ENCODE measurements at places on chromosomes 2 and 18.
A peak's percentile ranks its signal among the peaks of the same experiment; 100 is the strongest.

- DNase-seq = no peak
Observed at GRCh38 chr2:58063641-58064040, 17.0 kb downstream of the VRK2 start.

DNA sequence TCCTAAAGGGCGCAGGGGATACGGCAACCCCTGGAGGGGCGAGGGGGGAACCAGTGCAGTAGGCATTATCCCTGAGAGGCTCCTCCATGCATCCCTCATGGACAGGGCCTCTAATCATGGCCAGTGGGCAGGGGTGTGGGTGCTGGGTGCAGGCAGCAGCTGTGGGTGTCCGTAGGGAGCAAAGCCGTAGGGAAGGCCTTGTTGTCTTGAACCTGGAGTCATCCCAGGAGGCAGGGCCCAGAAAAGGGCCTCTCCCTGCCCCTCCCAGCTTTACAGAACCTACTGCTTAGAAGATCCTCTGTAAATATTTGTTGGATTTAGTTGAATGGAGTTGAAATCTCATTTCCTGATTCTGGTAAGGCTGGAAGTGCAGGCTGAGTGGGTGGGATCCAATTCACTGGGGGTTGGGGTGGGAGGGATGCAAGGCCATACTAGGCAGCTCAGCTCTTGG is 207.0 kb upstream of the HAAO start:
- DNase-seq = no peak

GRCh38 chr2:74566754-74567085 is 12.2 kb downstream of the DOK1 start:
- no peak for DNase-seq

- no peak for DNase-seq
Observed at GRCh38 chr2:144213797-144214196, 306.1 kb downstream of the ZEB2 start.

DNA sequence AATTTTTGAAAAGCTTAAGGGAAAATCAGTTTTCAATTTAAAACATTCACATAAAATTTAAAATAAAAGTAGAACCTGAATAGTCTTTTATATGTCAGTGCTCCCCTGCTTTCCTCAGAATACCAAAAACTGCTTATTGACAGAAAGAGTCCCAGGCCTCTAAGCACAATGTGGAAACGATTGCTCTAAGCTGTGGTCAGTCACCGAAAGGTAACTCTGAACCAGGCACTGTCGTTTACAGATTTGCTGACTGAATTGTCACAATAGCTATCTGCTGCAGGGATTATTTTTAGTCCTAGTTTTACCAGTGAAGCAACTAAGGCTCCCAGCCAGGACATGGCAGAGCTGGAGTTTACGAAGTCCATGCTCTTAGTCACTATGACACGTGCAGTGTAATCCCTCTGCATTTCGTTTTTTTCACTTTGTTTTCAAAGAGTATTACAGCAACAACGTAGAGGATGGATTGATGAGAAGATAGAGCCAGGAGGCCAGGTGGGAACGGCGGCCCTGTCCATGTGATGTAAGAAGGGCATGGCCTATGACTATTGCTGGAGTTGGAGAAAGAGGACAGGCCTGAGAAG is 28.1 kb upstream of the TMEM247 start:
- no peak for DNase-seq

DNA sequence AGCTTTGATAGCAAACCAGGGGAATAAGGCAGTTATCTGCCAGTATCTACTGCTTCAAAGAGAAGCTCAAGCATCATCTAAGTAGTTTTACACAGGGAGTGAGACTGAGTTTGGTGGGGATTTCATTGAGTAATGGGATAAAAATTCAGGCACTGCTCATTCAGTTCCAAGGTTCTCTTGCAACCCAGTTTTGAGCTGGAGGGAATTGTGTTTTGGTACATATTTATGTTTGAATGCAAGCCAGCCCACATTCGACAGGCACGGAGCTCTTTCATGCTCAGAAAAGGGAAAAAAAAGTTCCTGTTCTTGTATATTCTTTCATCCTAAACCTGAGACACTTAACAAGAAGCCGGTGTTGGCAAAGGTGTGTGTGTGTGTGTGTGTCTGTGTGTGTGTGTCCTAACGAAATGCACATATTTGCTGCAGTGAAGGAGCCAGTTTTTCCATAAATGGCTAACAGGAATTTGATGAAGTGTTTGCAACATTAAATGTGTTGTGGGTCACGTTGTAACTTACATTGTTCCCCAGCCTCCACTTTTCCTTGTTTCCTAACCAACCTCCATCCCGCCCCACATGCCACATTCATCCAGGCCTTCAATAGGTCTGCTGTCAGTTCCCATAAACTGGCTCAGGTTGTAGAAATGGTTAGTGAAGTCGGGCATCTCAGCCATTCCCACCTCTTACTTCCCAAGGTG is 311.1 kb downstream of the TXNL1 start:
- no peak for DNase-seq

DNA sequence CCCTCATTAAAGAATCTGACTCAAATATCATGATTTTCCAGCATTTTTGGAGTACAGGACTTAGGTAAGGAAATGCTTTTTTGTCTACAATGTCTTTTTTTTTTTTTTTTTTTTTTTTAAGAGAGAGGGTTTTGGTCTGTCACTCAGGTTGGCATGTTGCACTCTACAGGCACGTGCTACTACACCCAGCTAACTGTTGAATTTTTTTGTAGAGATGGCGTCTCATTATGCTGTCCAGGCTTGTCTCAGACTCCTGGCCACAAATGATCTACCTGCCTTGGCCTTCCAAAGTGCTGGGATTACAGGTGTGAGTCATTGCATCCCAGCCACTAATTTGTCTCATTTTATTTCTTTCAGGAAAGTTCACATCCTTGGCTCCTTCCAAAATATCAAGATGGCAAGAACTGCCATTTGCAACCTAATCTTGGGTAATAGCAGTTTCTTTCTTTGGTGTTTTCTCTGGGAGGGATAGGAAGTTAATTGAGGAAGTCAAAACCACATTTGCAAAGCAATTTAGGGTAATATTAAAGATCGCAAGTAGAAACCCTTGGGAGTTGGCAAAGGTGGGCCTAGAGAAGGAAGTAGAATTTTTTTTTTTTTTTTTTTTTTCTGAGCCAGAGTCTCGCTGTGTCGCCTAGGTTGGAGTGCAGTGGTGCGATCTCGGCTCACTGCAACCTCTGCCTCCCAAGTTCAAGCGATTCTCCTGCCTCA is 15.5 kb downstream of the PNO1 start:
- DNase-seq = no peak

GRCh38 chr2:68774569-68775271 is 40.1 kb downstream of the ARHGAP25 start:
- DNase-seq = peak; percentile 72

- no peak for DNase-seq
Observed at GRCh38 chr18:7370375-7370774, 139.5 kb downstream of the LRRC30 start.

DNA sequence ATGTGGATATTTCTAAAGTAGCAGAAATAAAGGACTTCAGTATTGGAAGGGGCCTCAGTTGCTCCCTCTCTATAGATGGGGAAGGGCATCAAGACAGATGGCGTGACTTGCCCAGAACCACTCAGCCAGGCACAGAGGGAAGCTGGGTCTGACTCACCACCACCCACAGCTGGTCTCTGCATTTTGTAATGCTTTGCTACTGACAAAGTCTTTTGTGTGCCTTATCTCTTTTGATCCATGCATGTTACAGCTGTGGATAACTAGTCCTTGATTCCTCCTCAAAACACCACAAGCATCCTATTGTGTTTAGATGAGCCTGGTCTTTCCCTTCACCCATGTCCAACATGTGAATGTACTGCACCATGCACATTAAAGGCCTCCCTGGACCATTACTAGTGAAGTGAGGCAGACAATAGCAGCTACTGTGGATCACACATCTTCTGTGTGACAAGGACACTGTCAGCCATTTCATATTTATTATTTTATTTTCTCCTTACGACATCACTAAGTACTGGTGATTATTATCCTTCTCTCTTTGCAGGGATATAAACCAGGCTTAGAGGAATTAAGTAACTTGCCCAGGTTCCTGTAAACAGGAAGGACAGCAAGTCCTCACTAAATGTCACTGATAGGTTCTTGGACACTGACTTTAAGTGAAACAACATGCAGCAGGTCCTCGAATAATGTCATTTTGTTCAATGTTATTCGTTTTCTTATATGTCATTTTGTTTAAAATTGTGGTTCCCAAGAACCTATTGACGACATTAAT is 29.6 kb upstream of the IL37 start:
- peak; percentile 80 for DNase-seq

DNA sequence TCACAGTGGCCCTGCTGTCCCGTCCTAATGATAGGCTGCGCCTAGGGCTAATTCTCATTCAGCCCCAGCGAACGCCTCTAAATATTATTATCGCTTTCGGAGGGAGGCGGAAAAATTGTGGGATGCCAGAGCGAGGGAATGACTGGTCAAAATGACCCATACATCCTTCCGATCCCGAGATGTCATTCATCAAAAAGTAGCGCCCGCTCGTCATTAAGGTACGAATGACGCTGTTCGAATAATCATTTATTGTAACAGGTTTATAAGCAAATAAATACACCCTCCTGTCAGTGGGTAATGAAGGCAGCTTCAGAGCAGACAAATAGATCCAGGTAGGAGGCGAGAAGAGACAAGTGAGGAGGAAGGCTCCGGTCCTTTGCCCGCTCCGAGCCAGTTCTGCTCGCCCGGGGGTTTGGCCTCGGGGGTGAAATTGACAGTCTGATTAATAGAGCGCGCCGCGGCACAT is at the start of gene EVX2:
TSS of gene EVX2 (minus strand) at position 167 of the 466 bp plus-strand sequence. CDS start 186 bp downstream, outside the sequence.
- no peak for DNase-seq
